ENCODE measurements at places on chromosomes 3 and 15. TPM values are rescaled to one million over a fixed set of nuclear protein-coding genes. Genes with fewer than 3 reads are reported as not detected.

DNA sequence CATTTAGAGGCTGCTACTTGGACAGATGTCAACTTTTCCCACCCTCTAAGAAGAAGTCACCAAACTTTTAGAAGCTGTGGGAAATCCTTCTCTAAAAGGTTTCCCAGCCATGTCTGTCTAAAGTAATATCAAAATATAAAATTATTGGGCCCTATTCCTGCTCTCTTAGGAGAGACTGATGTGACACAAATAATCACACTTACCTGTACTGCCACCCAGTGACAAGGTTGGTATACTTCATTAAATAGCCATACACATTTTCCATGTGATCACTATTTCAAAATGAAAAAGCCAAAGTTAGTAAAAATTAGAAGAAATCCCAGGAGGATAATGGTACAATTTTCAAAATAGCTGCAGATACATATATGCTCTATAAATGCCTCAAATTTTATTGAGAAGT lies 12.6 kb downstream of the OSBPL11 start:
- DNase-seq: no peak

DNA sequence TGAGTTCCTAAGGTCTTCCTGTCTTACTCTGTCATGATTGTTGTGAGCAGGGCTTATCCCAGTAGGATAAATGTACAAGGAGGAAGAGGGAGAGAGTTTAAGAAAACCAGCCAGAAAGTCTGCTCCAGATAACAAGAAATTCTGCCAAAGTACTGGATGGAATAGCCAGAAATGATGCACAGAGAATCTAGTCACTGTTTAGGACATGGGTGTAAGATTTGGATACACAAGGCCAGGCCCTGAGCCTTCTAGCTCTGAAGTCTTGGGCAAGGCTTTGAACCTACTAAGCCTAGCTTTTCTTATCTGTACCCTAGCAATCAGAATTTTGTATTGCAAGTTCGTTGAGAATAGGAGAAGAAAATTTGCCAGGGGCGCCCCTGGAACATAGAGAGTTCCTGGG lies 180.4 kb upstream of the ROPN1 start:
- DNase-seq: no peak

DNA sequence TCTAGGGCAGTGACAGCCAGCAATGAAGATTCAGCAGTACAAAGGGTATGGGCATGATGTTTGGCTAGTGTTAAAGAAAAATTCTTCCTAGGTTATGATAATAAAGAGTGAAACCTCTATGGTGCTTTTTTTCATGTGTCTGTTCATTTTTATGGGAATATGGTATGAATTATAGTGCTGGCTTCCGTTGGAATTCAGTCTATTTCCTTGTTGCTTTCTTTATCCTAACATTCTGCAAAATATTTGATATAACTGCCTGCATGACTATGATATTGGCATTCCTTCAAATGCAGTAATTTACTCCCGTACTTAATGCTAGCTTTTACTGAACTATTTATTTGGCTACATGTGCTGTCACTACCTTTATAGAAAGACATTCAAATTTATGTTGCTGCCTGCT lies 57.6 kb upstream of the ATP11B start:
- no peak for DNase-seq

GRCh38 chr15:37740623-37741141 lies 193.8 kb upstream of the TMCO5A start:
- no peak for DNase-seq

DNA sequence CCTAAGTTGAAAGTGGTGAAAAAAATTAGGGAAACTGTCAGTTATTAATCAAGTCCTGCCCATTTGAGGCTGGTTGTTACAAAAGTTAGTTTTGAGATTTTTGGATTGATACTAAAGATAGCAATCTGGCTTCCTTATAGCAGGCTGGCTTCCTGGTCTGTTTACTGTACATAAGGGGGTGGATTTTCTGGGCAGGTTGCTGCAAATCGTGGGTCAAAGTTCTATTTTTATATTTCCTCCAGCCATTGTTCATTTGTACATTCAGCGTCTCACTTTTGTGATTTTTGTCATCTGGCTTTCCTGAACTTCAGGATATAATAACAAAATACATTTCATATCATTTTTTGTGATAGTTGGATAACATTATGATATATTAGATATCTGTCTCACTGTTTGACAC lies 49.5 kb downstream of the CLDN1 start:
- DNase-seq: no peak

DNA sequence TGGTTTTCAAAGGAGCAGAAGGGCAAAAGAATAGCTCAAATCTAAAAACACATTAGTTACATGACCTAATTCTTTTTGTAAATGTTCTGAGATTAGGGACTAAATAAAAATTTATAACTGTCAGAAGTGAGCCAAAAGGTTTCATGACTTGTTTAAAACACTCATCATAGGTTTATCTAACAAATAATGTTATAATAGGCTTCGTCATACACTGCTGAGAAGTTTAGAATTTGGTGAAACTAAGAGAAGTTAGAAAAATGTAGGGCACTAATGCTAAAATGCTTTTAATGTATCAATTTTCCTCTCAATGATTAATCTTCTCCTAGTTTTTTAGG lies 468.8 kb upstream of the CDIN1 start:
- DNase-seq: no peak

- DNase-seq: no peak
Observed at GRCh38 chr15:68667800-68668625, 89.2 kb downstream of the CORO2B start.

GRCh38 chr15:49718846-49719245 lies 98.0 kb downstream of the DTWD1 start:
- DNase-seq: no peak

DNA sequence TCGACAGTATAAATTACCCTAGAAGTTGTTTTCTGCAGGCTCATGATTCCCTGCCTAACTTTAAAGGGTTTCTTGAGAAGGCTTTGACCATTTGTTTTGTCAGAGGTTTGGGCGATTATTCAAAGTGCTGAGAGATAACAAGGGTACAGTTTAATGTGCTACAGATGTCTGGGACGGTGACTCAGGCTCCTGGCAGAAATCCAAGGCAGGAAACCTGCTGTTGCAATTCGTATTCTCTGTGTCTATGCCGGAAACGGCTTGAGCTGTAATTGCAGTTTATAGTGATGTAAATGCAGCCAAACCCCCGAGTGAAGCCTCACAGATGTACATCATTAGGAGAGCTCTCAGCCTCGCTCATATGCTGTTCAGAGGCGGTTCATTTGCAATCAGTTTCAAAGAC lies 65.6 kb downstream of the SYNPR start:
- peak; percentile 50 for DNase-seq

DNA sequence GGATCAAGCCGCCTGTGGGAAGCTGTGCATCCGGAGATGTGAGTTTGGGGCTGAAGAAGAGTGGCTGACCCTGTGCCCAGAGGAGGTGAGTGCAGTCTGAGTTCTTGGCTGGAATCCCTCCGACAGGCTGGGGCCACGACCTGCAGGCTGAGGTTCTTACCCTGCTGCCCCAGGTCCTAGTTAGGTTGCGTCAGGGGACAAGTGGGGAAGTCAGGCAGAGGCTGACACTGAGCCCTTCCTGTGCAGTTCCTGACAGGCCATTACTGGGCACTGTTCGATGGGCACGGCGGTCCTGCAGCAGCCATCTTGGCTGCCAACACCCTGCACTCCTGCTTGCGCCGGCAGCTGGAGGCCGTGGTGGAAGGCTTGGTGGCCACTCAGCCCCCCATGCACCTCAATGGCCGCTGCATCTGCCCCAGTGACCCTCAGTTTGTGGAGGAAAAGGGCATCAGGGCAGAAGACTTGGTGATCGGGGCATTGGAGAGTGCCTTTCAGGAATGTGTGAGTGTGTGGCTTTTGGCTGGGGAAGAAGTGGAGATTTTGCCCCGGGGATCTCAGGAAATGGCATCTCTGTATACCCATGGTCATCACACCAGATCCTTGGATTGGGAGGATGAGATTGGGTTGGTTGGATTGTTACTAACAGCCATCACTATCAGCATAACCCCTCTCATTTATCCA lies 1.3 kb downstream of the PPM1M start:
- no peak for DNase-seq

GRCh38 chr3:37605572-37606153 lies 256.0 kb upstream of the CTDSPL start:
- DNase-seq: no peak

- DNase-seq: no peak
Observed at GRCh38 chr15:57861815-57862586, 155.5 kb downstream of the POLR2M start.

GRCh38 chr3:4492208-4493013 lies 737 bp upstream of the ITPR1 start:
- DNase-seq: peak; percentile 55

DNA sequence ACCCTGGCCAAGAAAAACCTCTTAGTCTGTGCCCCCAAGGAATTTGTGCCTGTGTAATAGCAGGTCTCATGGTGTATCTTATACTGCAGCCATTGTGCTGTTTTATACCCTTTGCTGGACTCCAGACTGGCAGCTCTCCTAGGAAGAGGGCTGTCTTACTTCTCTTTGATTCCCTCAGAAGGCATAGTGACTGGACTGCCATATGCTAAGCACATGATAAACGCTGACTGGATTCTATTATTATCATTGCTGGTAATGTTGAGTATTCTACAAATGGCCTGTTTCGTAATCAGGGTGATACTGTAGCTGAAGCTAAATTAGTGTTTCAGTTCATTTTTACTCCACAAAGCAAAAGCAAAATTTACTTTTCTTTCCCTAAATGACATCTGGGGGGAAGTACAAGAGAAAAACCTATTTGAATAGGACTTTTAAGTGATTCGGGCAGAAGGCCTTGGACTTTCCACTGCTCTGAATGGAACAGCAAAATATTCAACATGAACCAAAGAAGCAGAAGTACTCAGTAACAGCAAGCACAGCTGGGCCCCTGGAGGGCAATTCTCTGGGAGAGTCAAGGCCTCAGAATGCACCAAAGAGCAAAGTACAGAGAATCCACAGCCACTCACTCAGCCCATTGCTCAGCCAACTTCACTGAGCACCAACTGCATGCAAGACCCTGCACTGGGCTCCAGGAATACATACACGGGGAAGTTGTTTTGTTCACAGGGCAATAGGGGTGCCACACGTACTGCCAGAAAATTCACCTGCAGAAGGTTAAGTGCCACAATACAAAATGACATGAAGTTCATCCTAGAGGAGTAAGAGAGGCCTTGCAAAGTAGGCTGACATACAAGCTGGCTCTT lies 7.9 kb upstream of the BCL2A1 start:
- DNase-seq: no peak

- DNase-seq: no peak
Observed at GRCh38 chr15:56207092-56207491, 36.6 kb downstream of the RFX7 start.

DNA sequence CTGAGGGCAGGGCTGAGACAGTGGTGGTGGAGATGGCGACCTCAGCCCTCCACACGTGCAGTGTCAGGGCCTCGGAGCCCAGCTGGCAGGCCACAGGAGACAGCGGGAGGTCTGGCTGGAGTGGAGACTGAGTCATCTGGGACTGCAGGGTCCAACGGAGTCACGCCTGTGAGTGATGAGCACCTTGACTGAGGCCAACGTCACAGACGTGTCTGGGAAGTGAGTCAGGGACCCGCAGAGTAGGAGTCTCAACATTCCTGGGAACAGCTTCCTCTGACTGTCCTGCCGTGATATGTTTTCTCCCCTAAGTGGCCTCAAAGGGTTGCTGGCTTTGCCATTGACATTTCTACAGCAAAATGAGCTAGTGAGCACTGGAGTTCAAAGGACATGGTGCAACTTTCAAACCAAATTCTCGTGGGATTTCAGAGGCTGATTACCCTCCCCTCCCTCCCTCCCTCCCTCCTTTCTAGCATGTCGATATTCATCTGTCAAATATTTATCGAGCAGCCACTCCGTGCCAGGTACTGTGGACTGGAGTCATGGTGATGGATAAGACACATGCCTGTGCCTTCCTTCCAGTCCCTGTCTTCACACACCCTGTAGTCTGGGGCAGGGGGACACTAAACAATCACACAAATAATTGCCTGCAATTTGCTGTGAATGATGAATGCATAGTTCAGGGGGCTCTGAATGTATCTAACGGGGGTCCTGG lies 53.3 kb upstream of the AMOTL2 start:
- no peak for DNase-seq

- peak; percentile 36 for DNase-seq
Observed at GRCh38 chr3:170689296-170689829, 103.5 kb upstream of the SLC7A14 start.

DNA sequence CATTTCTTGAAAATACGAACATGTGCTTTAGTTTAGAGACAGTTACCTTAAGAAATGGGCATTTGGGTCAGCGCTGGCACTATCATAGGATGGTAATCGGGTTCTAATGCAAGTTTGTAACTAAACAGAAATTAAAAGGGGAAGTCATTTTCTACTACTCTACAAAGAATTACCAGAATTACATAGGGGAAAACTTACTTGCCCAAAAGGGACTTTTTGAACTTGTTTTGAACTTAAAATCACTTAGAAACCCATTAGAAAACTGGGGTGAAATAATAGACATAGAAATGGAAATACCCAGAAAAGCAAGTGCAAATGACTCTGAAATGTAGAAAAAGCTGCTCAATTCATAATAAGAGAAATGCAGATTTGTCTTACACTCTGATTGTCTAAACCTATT lies 44.9 kb downstream of the SPATA16 start:
- no peak for DNase-seq

FANCD2OS gene
- total RNA-seq: not detected

CCDC54 gene
- total RNA-seq: not detected

PRTG gene
- total RNA-seq: 3.6 TPM

MOBP gene
- 0.39 TPM for total RNA-seq

POLQ gene
- 16.8 TPM for total RNA-seq

SLC51A gene
- total RNA-seq: 8.4 TPM

CYP8B1 gene
- 0.16 TPM for total RNA-seq

TERC gene
- 48.5 TPM for total RNA-seq

Data from WTC11 (cell line).